ENCODE measurements at places on chromosomes 5 and 9. TPM values are rescaled to one million over a fixed set of nuclear protein-coding genes. Genes with fewer than 3 reads are reported as not detected.

Gene ITGA1
- 13.2 TPM for total RNA-seq

Gene BSPRY
- total RNA-seq, result 0.18 TPM

Gene SLC46A2
- 0.73 TPM for total RNA-seq

DNA sequence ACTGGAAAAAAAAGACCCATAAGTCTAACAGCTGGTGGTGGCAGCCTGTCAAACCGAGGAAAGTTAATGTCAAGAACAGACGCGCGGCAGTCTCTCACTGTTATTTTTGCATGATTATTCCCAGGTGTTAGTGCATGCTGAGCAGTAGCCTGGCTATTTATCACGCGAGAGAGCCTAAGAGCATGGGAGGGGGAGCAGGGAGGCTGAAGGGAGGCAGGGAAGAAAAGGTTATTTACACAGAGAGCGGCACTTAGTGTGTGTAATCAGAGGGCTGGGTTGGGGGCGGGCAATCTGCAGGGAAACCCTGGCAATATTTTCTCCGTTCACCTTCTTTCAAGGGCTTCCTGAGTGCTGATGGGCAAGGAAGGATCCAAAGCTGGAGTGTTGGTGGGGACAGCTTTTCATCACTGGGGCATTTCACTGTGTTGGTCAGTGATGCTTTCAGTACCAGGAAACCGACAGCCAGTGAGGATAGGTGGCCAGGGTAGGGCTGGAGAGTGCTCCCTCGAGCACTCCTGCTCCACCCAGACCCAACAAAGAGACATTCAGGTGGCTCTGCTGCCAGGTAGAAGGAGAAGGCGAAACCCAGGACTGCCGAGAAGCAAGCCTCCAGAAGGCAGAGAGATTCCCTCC lies 39.6 kb downstream of the ZNF608 start:
- DNase-seq, result peak; percentile 40

Gene SEC61B
- 30.0 TPM for total RNA-seq

All from cerebellum (tissue), 4 donors.